ENCODE measurements at places on chromosomes 1 and 21. TPM values are rescaled to one million over a fixed set of nuclear protein-coding genes. Genes with fewer than 3 reads are reported as not detected.

ARTN gene
- 0.63 TPM for total RNA-seq

RNF220 gene
- total RNA-seq: 68.3 TPM

SELL gene
- 0.39 TPM for total RNA-seq

PDPN gene
- total RNA-seq: 1.1 TPM

C1orf167 gene
- total RNA-seq: 0.20 TPM

FASLG gene
- not detected for total RNA-seq

IGSF21 gene
- total RNA-seq: not detected

C1orf94 gene
- total RNA-seq: not detected

KRTAP21-2 gene
- not detected for total RNA-seq

MYOG gene
- not detected for total RNA-seq

HPCA gene
- total RNA-seq: not detected

ANKRD35 gene
- total RNA-seq: 1.8 TPM

CYP4X1 gene
- total RNA-seq: 1.2 TPM

METTL13 gene
- total RNA-seq: 20.5 TPM

LCE2B gene
- total RNA-seq: not detected

KRTAP19-1 gene
- not detected for total RNA-seq

S100A1 gene
- total RNA-seq: 0.13 TPM

FLG2 gene
- not detected for total RNA-seq

SEC16B gene
- total RNA-seq: 2.5 TPM
